ENCODE measurements at places on chromosomes 3 and 15.

DNA sequence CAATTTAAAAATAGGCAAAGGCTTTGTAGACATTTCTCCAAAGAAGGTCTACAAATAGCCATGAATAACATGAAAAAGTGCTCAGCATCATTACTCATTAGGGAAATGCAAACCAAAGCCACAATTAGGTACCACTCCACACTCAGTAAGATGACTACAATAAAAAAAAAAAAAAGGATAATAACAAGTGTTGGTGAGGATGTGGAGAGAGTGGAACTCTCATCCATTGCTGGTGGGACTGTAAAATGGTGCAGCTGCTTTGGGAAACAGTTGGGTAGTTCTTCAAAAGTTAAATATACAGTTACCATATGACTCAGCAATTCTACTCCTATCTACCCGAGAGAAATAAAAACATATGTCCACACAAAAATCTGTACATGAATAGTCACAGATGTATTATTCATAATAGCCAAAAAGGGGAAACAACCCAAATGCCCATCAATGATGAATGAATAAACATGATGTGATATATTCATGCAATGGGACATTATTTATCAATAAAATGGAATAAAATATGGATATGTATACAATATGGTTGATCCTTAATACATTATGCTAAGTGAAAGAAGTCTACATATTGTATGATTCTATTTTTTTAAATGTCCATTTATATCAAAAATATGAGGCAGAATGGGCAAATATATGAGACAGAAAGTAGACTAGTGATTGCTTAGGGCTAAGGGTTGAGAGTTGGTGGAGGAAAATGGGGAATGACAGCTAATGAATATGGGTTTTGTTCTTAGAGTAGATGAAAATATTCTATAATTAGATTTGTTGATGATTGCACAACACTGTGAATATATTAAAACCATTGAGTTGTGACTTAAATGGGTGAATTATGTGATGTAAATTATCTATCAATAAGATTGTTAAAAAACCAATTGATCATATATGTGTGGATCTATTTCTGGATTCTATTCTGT, 66.1 kb upstream of the SMAD3 start:
- DNase-seq: no peak

DNA sequence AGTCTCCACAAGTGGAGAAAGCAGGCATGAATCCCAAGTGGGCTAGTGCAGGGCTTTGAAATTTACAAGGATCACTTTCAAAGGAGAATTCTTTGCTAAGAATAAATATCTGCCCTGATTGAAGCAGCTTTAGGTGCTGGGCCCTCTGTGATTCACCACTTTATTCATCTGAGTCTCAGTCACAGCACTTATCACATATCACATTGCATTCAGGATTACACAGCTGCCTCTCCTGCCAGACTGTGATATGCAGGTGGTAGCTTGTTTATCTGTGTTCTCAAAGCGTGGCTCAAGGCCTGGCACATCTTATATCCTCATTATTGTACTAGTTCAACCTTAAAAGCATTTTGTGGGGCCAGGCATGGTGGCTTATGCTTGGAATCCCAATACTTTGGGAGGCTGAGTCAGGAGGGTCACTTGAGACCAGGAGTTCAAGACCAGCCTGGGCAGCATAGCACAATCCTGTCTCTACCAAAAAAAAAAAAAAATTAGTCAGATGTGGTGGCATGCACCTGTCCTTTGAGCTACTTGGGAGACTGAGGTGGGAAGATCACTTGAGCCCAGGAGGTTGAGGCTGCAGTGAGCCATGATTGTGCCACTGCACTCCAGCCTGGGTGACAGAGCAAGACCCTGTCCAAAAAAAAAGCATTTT, 156.9 kb upstream of the EIF1B start:
- no peak for DNase-seq

GRCh38 chr15:75578948-75579920, at the start of gene PTPN9:
TSS of gene PTPN9 (minus strand) at chr15:75579315. CDS start at chr15:75578776, 539 bp downstream.
- DNase-seq: peak; percentile 33

- DNase-seq: no peak
Observed at GRCh38 chr3:153601374-153601853, 439.4 kb downstream of the RAP2B start.

- DNase-seq: no peak
Observed at GRCh38 chr15:84631706-84632272, 22.3 kb downstream of the WDR73 start.

GRCh38 chr3:135987661-135988060, 22.1 kb downstream of the PPP2R3A start:
- DNase-seq: no peak

GRCh38 chr3:132416161-132416560, 1.1 kb upstream of the DNAJC13 start:
- no peak for DNase-seq

GRCh38 chr15:83404121-83404520, 43.0 kb upstream of the SH3GL3 start:
- no peak for DNase-seq

DNA sequence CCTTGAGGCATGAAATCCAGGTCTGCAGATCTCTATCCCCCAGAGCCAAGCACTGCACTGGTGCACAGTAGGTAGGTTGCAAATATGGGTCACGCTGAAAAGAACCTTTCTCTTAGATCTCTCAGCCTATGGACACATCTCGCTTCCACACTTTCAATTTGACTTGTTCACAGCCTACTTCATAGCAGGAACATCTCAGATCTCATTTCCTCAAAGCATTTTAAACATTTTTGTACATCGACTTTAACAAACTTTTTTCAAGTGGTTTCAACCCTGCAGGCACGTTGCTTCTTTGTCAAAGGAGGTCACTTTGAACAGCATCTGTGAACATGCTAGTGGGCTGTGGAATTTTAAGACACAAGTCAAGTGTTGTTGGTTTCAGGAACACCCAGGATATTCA, 76.0 kb downstream of the SLC12A8 start:
- DNase-seq: no peak
